NCI-H1436 treated with DMSO at 0.1 percent for 48 hours (cell line): ENCODE measurements at places on chromosomes 16 and 17.

GRCh38 chr16:80931801-80932707, 74.6 kb downstream of the CMC2 start:
- DNase-seq: no peak

DNA sequence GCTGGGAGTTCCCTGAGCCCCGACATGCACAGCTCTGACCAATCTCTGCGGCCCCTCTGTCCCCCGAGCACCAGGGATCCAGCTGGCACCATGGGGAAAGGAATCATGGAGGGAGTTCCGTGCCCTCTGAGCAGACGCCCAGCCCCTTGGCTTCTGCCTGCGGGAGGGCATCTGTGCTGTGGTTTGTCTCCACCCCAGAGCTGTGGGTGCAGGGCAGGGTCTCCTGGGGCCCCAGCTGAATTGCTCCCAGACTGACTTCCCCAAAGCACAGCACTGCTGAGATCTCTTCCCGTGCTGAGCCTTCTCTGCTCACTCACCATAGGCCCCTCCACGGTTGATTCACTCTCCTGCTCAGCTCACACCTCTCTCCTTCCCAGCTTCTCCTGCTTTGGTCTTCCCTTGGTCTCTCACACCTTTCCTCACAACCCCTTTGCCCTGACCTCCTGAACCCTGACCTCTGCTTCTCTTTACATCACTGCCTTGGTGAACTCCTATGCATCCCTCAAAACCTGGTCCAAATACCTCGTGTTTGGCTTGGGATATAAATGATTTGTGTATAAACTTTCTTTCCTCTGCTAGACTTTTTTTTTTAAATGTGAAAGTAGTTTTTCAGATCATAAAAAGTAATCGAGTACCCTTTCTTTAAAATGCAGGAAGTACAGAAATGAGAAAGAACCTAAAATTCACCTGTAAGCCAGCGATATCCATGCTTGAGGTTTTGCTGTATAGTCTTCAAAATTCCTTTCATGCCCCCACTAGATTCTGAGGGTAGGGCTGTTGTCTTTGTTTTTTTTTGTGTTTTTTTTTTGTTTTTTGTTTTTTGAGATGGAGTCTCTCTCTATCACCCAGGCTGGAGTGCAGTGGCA, 265.3 kb downstream of the SEC14L1 start:
- DNase-seq: no peak

- no peak for DNase-seq
These were observed 59.8 kb upstream of the FBXO47 start for GRCh38 chr17:39026980-39027451.

GRCh38 chr17:29560316-29560715, 6.5 kb downstream of the ABHD15 start:
- no peak for DNase-seq

DNA sequence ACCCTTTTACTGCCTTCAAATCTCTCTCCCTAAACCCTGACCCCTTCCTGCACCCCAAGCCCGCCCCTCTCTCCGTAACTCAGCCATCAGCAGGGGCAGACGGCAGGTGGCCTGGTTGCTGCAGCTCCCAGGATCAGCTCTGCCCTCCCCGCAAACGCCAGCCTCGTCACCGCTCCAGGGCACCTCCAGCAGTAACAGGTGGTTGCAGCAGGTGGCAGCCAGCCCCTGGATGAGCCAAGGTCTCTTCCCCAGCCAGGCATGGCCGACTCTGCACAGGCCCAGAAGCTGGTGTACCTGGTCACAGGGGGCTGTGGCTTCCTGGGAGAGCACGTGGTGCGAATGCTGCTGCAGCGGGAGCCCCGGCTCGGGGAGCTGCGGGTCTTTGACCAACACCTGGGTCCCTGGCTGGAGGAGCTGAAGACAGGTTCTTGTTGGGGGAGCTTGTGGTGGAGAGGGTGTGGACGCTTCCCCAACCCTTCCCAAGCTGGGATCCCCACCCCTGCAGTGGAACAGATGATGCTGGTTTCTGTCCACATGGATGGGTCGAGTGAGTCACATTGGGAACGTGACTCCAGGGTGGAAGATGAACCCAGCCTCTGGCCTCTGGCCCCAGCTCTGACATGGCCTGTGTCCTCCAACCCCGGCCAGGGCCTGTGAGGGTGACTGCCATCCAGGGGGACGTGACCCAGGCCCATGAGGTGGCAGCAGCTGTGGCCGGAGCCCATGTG, 558 bp downstream of the HSD3B7 start:
- DNase-seq: peak; percentile 18
